Amniotic epithelial cell (primary cell): ENCODE measurements at places on chromosomes 12 and 14.

GRCh38 chr14:73381380-73382013, 76.8 kb downstream of the NUMB start:
- DNase-seq = peak; percentile 10

- no peak for DNase-seq
Measured at GRCh38 chr12:32476446-32476845, 77.1 kb downstream of the FGD4 start.

GRCh38 chr14:60856111-60856510, 121.5 kb downstream of the MNAT1 start:
- no peak for DNase-seq

DNA sequence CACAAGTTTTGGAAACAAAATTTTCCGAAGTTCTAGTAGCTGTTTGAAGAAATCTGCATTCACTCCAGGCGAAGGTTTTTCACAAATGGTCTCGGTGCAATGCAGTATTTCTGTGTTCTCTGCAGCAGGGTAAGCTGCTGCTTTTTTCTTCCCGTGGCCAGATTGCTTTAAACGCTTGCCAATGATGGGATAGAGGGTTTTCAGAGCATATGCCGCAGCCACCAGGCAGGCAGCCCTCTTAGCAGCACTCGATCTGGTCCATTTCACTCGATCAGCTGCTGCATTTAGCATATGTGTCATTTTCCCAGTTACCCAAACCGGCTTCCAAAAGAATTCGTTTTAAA, 315 bp downstream of the ABCD2 start:
- no peak for DNase-seq

DNA sequence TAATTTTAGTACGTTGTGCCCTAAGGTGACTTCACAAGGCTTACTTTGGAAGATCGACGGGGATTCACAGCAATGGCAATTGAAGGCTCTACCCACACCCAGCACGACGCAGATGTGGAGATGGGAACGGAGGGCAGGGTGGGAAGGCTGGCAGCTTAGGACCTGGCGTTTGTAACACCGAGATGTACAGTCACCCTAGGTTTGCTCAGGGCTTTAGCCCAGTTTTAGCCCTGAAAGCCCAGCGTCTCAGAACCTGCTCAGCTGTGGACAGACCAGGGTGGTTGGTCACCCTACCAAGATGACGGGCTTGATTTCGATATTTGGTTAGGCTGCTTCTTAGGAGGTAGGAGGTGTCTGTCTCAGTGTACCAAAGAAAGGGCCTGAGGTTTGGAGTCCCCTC, 100.5 kb upstream of the MED13L start:
- no peak for DNase-seq

DNA sequence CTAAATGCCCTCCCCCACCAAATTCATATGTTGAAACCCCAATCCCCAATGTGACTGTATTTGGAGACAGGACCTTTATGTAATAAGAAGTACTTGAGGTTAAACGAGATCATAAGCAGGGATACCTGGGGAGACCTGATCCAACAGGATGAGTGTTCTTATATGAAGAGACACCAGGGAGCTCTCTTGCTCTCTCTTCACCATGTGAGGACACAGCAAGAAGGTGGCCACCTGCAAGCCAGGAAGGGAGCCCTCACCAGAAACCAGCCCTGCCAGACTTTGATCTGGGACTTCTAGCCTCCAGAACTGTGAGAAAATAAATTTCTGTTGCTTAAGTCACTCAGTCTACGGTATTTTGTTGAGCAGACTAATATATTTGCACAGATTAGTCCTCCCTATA, 113.6 kb downstream of the NUAK1 start:
- no peak for DNase-seq

DNA sequence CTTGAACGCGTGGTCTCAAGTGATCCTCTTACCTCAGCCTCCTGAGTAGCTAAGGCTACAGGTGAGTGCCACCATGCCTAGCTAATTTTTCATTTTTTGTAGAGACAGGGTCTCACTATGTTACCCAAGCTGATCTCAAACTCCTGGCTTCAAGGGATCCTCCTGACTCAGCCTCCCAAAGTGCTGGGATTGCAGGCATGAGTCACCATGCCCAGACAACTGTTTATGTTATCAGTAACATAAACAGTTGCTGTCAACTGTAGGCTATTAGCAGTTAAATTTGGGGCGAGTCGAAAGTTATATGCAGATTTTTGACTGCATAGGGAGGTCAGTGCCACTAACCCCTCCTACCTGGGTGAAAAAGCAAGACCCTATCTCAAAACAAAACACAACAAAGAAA, 26.2 kb upstream of the LRRK2 start:
- peak; percentile 17 for DNase-seq

DNA sequence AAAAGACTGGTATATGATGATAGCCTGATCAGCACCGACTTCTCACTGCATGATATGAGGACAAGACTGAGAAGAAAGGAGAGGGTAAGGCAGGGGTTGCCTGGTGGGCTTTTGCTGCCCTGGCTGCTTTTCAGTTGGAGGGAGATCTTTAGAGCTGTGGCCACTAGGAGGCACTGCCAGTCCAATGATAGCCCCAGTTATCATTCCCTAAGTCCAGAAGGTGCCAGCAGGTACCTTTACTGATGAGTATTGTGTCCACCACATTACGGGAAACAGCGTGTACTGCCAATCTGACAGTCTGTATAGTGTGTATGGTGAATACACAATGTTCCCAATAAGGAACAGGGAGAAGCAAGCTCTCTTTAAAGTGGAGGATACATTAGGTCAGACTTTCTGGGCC, 55.8 kb upstream of the CCDC175 start:
- peak; percentile 32 for DNase-seq

DNA sequence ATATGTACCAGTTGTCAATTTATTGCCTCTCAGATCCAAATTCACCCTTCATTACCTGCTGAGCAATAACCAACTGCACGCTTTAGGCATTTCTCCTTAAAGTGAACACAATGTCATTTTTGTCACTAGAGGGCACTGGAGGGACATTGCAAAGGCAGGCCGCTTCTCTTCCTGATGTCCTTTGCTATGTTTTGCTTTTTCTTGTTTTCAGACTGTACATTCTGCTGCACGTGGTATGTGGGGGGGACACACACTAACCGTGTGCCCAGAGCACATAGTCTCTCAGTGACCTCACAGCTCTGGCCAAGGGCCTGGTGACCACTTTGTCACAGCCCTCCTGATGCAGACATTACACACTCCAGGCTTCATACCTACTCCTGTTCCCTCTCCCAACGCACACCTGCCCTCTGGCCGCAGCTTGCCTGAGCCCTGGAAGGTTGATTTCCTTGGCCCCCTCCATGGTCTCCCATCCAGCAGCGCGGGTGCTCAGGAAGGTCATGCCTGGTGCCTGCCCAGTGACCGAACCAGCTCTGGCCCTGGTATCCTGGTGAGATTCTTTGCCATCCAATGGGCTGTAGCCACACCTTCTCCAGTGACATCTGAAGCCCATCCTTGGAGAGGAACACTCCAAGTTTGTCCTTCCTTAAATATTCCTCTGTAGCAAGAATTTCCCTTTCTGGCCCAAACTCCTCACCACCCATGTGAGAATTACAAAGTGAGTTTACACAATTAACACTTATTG, 39.9 kb downstream of the MYO1H start:
- peak; percentile 18 for DNase-seq

DNA sequence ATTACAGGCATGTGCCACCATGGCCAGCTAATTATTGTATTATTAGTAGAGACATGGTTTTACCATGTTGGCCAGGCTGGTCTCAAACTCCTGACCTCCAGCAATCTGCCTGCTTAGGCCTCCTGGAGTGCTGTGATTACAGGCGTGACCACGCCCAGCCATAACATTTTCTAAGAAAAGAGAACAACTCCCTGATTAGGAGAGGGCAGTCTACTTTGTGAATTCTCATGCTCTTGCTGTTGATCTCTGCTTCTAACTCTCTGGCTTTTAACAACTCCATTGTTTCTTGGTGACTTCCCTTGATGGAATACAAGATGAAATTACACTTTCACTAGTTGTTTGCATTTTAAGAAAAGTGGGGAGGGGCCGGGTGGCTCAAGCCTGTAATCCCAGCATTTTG, 33.6 kb downstream of the SSH1 start:
- DNase-seq = no peak

- no peak for DNase-seq
Measured at GRCh38 chr14:21476523-21476924, 235 bp downstream of the RAB2B start.

GRCh38 chr12:94616203-94616729, 34.1 kb downstream of the TMCC3 start:
- DNase-seq = peak; percentile 66

DNA sequence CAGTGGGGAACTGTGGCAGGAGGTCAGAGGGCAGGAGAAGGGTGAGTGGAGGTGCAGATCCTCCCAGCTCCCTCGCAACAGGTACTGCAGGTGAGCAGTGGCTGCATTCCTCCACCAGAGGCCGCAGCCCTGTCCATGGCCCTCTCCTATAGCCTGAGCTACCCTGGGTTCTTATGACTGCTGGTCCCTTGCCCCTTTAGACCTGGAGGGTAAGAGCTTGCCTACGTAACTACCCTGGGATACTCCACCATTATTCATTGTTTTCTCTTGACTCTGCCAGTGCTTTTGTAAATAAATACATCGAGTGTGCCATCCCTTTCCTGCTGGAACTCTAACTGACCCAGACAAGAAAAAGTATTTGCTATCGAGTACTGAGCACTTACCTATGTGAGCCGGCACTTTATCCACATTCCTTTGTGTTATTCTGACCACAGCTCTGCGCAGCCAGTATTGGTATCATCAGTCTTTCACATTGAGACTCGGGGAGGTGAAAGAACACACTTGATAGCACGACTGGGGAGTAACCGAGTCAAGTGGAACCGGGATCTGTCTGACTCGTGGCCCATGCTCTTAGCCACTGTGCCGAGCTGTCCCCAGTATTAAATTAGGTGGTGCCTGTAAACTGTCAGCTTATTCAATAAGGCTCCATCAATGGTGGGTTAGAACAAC, 38.5 kb downstream of the LTBP2 start:
- DNase-seq = peak; percentile 35

- DNase-seq = peak; percentile 36
Measured at GRCh38 chr12:84772281-84772680, 140.3 kb downstream of the SLC6A15 start.

- DNase-seq = peak; percentile 44
Measured at GRCh38 chr14:76832503-76832988, 6.3 kb downstream of the LRRC74A start.

DNA sequence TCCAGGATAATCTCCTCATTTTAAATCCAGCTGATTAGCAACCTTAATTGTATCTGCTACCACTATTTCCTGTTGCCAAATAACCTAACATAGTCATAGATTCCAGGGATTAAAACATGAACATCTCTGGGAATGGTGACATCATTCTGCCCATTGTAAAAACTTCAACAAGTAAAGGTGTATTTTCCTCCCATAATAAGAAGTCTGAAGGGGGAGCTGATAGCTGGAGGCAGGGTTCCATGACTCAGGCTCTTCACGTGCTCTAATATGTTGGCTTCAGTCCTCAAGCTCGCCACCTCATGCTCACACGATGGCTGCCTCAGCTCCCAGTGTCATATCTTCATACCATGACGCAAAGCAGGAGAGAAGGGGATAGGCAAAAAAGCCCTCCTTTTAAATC, 172.0 kb upstream of the VASH1 start:
- DNase-seq = no peak
